Skeletal muscle cell (primary cell): ENCODE measurements at places on chromosomes 3 and 15.

GRCh38 chr3:170751083-170751898, 118.7 kb downstream of the RPL22L1 start:
- DNase-seq = peak; percentile 94

GRCh38 chr3:179809639-179810038, 156.8 kb downstream of the USP13 start:
- no peak for DNase-seq

GRCh38 chr3:121663171-121663847, 2.6 kb upstream of the HCLS1 start:
- no peak for DNase-seq

- DNase-seq = no peak
Observed at GRCh38 chr3:111906656-111907055, 47.6 kb downstream of the PHLDB2 start.

DNA sequence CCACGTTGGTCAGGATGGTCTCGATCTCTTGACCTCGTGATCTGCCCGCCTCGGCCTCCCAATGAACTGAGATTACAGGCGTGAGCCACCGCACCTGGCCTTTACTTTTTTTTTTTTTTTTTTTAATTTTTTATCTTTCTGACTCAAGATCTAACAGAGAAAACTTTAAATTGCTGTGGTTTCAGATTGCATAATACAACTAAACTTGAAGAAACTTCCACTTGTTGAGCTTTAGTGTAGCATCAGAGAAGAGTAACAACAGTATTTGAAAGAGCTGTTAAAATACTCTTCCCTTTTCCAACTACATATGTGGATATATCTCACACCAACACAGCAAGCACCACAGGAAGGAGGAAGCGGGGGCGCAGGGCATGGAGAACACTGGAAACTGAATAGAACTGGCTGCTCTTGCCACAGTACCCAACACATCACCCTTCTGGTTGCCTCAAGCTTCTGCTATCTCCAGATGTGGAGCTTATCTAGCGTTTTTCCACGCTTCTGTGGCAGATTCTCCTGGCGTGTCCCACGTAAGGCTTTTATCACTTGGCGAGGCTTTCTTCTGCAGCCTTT, 45.4 kb downstream of the MAP6D1 start:
- no peak for DNase-seq

GRCh38 chr3:176615826-176616225, 581.5 kb downstream of the TBL1XR1 start:
- no peak for DNase-seq

DNA sequence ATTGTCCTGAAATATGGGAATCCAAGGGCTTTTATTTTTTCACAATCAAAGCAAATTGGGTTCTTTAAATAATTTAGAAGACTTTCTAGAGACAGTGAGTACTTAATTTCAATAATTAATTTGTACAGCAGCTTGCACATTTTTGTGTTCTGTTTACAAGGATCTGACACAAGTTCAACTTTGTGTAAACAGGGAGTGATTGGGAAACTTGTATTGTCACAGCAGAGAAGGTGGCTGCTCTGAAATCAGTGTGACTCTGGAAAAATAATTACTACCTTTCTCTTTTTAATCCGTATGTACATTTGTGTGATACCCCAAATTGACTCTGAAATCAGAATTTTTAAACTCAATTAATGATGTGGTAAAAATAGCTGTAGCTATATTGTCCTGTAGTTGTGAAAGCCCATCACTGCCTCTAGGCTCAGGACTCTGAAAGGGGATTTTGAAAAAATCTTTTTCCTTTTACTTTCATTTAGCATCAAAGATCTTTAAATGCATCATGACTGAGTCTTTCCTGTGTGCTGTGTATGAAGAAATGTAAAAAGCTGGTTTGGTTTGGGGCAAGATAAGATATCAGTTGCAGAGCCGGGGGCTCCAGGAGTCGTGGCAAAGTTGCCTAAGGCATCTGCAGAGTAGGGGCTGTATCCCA, 45.1 kb downstream of the MFSD1 start:
- DNase-seq = no peak

DNA sequence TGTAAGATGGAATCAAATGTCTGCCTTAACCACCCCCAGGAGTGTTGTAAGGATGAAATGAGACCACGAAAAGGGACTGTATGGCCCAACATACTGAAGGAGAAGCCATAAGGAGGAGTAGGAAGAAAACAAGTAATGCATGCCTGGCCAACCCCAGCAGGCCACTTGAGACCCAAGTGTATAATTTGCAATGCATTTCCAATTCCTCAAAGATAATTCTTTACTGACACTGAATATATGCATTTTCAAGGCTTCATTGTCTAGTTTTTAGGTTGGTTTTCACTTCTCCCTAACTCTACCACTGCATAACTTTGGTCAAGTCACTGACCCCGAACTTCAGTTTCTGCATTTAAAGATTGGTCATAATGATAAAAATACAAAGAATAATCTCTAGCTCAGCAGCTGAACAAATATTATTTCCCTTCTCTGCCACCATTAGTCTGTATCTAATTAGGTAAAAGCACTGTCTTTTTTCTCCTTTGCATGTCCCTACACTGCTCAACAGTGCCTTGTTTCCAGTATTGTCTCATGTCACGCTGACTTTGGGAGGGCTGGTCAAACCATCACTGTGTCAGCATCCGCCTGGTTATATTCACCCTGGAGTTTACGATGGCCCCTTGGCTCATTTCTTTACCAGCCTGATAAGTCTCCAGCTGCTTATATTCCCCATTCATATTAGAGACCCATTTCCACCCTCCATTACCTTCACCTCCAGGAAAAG, 378.6 kb downstream of the NTRK3 start:
- DNase-seq = no peak

GRCh38 chr15:51132384-51133139, 37.9 kb upstream of the TNFAIP8L3 start:
- DNase-seq = peak; percentile 99

GRCh38 chr15:78067328-78068228, 9.9 kb downstream of the TBC1D2B start:
- DNase-seq = no peak

GRCh38 chr15:67573194-67573593, 30.7 kb downstream of the MAP2K5 start:
- DNase-seq = no peak

GRCh38 chr15:89375093-89376005, 40.7 kb upstream of the POLG start:
- no peak for DNase-seq

- DNase-seq = no peak
Observed at GRCh38 chr3:26559227-26559626, 63.3 kb upstream of the LRRC3B start.

GRCh38 chr15:59180945-59181600, 25.6 kb upstream of the LDHAL6B start:
- no peak for DNase-seq
